Central memory CD8-positive, alpha-beta T cell (primary cell): ENCODE measurements at places on chromosomes 4 and X.

- DNase-seq = no peak
These were observed 7.4 kb downstream of the LPAR4 start for GRCh38 chrX:78754917-78755316.

DNA sequence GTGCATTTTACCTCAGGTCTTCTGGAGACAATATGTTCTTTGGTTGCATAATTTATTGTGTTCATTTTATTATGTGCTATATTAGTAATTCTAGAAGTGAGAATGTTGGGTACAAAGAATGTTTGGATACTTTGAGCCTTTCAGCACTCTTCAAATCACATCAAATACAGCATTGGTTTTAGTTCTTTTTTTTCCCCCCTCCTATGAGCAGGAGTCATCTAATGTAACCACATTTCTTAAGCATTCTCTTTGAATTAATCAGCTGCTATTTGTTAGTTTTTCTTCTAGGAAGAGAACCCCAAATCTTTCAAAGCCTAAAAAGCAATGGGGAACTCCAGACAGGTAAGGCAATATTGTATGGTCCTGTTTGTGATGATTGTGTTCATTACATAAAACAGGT lies 46.7 kb downstream of the ARL9 start:
- DNase-seq = no peak

DNA sequence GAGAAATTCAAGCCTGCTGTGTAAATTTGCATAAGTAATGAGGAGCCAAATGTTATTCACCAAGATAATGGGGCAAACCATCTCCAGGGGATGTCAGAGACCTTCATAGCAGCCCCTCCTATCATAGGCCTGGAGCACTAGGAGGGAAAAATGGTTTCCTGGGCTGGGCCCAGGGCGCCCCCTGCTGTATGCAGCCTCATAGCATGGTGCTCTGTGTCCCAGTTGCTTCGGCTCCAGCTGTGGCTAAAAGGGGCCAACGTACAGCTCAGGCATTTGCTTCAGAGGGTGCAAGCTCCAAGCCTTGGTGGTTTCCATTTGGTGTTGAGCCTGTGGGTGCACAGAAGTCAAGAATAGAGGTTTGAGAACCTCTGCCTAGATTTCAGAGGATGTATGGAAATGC lies 859.3 kb downstream of the RPA4 start:
- no peak for DNase-seq

- DNase-seq = no peak
These were observed 20.6 kb upstream of the GUCY1A1 start for GRCh38 chr4:155646001-155646400.

- DNase-seq = no peak
These were observed 73.1 kb downstream of the MAMLD1 start for GRCh38 chrX:150436195-150436594.

DNA sequence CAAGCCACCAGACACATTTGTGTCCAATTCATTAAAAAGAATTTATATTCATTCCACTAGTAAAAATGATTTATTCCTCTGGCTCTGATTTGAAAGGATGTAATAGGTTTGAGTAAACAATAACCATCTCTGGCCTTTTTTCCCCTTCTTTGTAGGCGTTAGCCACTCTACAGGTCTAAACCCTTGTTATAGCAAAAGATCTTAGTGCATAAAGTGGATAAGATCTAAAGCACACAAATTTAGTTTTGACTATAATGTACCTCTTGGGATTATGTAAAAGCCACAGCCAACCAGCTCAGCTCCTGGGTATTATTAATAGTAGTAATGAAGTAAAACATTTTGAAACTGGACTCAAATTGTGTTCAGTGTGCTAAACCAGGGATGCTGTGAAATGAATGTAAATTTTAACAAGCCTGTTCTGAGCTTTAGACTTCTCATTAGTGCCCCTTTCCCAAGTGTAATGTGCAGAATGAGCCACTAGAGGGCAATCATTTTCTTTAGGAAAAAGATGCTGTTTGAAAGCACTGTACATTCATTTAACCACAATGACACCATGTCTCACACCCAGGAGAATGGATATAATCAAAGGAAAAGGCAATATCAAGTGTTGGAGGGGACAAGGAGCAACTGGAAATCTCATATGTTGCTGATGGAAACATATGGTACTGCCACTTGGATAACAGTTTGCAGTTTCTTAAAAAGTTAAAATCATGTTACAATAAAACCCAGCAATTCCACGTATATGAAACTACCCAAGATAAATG lies 69.7 kb downstream of the KLHL8 start:
- DNase-seq = peak; percentile 41

DNA sequence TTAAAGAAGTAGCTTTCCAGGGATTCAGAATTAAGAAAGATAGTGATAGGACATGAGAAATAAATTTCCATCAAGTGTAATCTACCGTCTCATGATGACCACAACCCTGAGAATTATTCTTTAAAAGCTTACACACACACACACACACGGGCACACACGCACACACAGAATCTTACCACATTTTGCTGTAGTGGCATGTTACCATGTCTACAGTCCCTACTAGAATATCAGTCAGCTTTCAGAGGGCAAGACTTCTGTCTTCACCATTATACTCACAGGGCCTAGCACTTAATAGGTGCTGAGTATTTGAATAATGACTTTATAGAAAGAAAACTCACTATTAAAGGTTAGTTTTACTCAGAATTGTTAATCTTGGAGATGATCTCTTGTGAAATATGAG lies 15.4 kb downstream of the CMC4 start:
- DNase-seq = no peak

- no peak for DNase-seq
These were observed 166.5 kb downstream of the PJA1 start for GRCh38 chrX:68998716-68999115.

DNA sequence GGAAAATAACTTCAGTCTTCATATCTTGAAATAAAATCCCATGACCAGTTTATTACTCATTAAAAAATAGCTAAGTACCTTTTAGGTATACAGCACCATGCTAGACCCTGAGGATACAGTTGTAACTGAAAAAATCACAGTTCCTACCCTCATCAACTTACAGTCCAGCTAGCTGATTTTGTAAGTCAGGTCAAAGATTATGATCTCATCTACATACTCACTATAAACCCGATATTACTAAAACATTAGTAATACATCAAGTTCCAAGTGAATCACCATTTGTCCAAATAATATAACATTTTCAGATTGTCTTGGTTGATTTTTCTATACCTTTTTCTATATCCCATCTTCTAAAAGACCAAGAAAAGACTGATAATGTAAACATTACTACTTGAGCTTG lies 333.9 kb downstream of the INPP4B start:
- DNase-seq = no peak

DNA sequence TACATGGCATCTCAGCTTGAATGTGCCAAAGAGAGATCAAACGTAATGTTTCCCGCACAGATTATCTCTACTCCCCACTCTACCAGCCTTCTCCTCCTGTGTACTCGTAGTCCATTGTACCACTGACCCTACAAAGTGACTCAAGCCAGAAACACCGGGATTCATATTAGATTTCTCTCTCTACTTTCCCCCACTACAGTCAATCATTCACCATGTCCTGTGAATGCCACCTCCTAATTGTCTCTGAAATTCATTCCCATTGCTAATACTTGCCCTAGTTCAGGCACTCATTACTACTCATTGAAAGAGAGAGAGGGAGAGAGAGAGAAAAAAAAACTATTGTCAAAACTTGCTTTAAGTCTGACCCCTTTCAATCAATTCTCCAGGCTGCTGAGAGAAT lies 78.2 kb upstream of the LHFPL1 start:
- DNase-seq = no peak

DNA sequence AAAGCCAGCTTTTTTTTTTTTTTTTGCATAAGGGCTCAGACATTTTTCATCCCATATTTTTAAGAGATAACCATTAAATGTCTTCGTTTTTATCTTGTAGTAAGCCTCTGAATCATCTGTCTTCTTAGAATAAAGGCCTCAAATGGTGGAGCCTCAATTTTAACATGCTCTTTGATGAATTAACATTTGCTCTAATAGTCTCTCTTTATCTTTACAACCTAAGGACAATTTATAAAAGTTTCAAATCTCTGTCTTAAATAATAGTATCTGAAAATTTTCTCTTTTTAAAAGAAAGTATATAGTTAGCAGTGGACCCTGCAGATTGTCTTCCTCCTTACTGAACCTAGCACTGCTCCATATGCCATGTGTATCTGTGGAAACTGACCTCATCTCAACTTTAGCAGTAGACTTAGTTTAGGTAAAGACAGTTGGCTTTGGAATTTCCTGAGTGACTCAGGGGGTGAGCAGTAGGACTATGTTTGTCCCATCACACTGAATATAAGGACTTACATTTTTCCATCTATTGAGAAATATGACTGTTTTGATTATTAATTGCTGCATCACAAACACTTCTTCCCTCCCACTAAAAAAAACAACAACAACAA lies 1658.0 kb downstream of the STIM2 start:
- no peak for DNase-seq

DNA sequence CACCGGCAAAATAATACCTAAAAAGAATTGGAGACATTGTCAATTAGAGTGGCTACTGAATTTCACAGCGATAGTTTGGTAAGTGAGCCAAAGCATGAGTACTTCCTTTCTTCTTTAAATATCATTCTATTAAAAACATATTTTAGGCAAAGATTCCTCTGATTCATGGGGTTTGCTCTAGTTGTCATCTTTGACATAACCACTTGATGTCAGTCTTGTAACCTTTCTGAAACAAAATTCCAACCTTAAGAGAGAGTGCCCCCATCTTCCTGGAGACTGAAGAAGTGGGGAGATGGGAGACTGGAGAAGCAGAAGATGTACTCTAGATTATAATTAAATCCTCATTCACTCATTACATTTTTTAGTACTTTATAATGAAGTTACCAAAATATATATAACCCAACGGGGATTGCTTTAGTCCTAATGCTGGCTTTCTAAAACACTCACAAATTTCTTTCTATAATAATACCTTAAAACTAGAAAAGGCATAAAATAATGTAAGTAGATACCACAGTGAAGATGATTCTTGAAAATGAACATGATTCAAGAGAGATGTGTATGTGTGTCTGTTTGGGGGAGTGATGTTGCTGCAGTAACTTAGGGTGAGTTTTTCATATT lies 96.4 kb downstream of the EMCN start:
- no peak for DNase-seq

DNA sequence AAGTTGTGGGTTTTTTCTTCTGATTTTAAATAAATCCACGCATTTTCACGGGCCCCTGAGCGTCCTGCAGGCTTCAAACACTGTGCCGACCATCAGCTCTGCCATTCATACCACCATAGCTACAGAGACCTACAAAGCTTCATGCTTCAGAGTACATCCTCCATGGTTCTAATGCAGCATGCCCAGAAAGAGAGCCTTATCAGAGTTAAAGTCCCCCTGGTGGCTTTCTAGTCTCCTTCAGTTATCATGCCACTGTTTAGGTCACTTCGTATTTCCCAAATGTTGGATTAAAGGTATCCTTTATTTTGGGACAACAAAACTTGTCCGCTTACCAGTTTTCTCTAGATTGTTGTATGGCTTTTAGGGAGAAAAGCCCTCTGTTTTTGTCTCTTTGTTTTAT lies 66.7 kb upstream of the VCX2 start:
- DNase-seq = no peak

GRCh38 chrX:118353081-118353850 lies 7.4 kb downstream of the WDR44 start:
- no peak for DNase-seq

GRCh38 chrX:10574663-10575062 lies 45.7 kb downstream of the MID1 start:
- no peak for DNase-seq

DNA sequence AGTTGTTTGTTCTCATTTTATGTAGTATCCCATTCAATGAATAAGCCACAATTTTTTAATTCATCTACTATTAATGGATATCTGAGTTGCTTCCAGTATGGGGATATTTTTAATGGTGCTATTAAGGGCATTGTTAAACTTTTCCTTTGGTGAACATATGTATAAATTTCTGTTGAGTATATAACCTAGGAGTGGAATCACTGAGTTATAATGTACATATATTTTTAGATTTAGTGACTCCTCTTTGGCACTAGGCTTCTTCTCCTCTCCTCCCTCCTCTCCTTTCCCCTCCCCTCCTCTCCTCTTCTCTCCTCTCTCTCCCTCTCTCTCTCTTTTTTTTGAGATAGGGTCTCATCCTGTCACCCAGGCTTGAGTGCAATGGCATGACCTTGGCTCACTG lies 26.4 kb downstream of the RBM47 start:
- no peak for DNase-seq

DNA sequence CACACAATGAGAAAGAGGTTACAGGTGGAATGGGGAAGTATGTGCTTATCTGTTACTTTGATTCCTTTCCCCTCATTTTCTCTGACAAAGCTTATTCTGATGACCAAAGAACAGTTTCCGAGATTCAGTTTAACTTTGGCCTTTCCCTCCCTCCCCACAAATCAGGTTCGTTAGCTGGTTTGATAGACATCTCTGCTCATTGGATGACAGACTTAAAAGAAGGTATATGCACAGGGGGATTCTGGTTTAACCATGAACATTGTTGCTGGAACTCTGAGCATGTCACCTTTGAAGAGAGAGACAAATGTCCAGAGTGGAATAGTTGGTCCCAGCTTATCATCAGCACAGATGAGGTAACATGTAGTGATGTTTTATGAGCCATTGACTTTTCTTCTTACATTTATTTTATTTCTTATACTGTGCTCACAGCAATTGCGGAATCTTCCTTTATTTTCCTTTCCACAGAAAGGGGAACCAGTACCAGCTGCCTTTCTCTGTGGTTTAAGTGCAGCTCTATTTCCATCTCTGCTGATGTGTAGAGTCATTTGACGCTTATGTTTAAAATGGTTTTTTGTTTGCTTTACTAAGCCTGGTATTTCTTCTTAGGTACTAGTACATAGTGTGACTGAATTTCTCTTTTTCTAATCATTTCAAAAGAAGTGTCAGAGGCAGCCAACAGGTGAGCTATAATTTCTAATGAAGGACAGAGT lies 125.0 kb downstream of the AKAP4 start:
- DNase-seq = no peak

GRCh38 chr4:98778206-98778605 lies 119.8 kb upstream of the TSPAN5 start:
- DNase-seq = no peak

GRCh38 chr4:52510939-52511565 lies 148.0 kb downstream of the USP46 start:
- no peak for DNase-seq

DNA sequence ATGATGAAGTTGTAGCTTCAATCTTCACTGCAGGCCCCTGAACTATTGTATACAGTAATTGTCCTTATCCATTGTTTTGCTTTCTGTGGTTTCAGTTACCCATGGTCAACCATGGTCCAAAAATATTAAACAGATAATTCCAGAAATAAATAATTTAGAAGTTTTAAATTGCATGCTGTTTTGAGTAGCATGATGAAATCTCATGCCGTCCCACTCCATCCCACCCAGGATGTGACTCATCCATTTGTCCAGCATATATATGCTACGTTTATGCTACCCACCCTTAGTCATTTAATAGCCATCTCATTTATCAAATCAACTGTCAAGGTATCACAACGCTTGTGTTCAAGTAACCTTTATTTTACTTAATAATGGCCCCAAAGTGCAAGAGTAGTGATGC lies 34.5 kb downstream of the IQCM start:
- no peak for DNase-seq

DNA sequence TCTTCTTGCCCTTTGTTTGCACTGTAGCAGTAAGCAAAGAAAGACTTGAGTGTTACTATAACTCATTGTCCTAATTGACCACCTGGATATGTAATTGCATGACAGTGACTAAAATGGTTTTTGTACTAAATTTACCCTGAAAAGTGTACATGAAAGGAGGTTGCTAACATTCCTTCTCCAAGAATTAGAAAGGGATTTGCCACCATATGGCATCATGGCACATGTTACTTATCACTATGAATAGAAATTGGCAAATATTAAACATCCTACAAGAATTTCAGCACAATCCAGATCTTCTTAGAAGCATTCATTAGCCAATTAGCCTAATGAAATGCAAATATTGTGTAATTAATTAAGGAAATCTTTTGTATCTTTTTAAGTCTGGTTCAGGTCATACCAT lies 834.2 kb downstream of the STPG2 start:
- DNase-seq = no peak
